ENCODE measurements at places on chromosomes 5 and 9. TPM values are rescaled to one million over a fixed set of nuclear protein-coding genes. Genes with fewer than 3 reads are reported as not detected.

DNA sequence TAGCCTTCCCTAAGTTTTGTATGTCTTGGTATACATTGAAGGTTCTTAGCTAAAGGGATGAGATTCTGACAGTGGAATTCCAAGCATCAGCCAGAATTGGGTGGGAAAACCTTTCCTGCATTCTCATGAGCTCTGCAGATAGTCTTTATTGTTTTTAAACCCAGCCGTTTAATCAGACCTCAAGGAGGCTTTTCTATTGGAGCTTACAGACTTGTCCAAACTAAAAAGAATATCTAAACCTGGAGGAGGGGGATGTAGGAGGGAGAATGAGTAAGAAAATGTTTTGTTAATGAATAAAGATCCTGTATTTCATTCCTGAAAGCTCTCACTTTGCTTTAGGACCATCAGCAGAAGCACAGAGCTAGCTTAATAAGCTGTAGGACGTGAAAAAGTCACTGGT is 41.7 kb downstream of the EBF1 start:
- DNase-seq: no peak

GRCh38 chr9:135087489-135087792 is at the start of gene OLFM1:
Gene OLFM1, plus strand, starts transcription at chr9:135087668. Its CDS starts 322 bp downstream, at chr9:135087990.
- peak; percentile 86 for DNase-seq

- no peak for DNase-seq
Observed at GRCh38 chr5:107010060-107010459, 660.7 kb downstream of the EFNA5 start.

DNA sequence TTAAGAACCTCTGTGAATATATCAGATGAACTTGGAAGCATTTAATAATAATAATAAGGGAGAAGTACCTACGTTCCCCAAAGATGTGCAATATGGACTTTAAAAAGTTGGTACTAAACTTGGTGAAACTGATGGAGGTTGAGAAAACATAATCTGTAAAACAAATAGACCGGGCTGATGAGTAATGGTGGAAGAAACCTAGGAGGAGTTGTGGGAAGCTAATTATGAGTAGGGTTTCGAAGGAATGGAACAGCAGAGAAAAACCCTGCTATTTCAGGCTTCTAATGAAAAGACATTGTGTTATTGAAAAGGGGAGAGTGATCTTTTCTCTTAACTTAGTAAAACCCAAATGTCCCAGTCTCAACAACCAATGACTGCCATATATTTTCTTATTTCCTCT is 229.3 kb downstream of the PCSK1 start:
- no peak for DNase-seq

DNA sequence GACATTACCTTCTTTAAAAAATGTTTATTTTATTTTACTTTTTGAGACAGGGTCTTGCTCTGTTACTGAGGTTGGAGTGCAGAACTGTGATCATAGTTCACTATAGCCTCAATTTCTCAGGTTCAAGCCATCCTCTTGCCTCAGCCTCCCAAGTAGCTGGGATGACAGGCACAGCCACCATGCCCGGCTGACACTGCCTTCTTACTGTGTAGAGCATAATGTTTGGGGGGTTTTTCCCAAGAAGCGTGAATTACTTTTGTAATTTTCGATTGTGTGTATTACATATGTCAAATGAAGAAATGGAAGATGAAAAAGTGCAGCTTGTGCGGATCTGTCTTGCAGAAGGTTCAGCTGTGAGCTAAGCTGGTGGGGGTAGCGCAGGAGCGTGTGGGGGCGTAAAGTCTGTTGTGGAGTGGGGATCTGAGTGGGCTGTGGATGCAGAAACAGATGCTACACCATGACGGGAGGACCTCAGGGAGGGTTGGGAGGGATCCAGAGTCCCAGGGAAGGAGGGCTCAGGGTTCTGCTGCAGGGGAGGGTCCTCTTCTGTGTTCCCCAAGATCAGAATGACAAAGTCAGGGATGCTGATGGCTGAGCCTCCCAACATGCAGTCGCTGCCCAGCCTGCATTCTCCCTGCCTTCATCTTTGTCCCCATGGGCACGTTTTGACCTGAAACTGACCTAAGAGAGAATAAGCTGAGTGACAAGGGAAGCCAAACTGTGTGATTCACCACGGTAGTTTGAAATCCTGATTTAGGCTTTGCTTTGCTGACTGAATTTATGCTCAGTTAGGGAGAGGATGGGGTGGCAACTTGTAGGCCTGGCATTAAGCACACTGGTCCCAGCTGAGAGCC is 6.8 kb upstream of the ANKRD33B start:
- DNase-seq: no peak

GRCh38 chr5:170450061-170450669 is 53.7 kb upstream of the KCNIP1 start:
- DNase-seq: no peak

- no peak for DNase-seq
Observed at GRCh38 chr5:75034137-75034739, 18.1 kb downstream of the GCNT4 start.

GRCh38 chr9:126754436-126755316 is 50.2 kb upstream of the ZBTB43 start:
- no peak for DNase-seq

WDR31 gene
- total RNA-seq: 2.7 TPM

SPINK13 gene
- total RNA-seq: not detected
